NCI-H1436 treated with DMSO at 0.1 percent for 48 hours (cell line): ENCODE measurements at places on chromosomes 2 and 18.

GRCh38 chr2:239583171-239583878, 182.5 kb upstream of the HDAC4 start:
- DNase-seq: no peak

- no peak for DNase-seq
Measured at GRCh38 chr2:32534831-32535230, 93.0 kb upstream of the TTC27 start.

- no peak for DNase-seq
Measured at GRCh38 chr2:226098861-226099745, 699.6 kb downstream of the NYAP2 start.

DNA sequence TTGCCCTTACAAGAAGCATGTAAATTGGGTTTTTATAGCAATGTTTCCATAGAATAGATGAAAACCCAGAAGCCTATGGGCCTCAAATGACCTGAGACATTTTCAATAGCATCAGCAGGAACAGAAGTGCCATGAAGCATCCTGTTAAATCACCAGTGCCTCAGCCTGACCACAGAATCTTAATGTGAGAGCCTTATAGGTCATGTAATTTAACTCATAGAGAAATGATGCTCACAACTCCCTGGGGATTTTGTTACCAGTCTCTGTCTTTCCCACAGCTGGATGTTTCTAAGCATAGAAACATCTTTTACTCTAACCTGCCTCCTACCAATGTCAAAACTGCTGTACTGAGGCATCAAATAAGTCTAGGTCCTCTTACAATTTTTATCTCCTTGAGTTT, 295.8 kb upstream of the ACVR2A start:
- no peak for DNase-seq

DNA sequence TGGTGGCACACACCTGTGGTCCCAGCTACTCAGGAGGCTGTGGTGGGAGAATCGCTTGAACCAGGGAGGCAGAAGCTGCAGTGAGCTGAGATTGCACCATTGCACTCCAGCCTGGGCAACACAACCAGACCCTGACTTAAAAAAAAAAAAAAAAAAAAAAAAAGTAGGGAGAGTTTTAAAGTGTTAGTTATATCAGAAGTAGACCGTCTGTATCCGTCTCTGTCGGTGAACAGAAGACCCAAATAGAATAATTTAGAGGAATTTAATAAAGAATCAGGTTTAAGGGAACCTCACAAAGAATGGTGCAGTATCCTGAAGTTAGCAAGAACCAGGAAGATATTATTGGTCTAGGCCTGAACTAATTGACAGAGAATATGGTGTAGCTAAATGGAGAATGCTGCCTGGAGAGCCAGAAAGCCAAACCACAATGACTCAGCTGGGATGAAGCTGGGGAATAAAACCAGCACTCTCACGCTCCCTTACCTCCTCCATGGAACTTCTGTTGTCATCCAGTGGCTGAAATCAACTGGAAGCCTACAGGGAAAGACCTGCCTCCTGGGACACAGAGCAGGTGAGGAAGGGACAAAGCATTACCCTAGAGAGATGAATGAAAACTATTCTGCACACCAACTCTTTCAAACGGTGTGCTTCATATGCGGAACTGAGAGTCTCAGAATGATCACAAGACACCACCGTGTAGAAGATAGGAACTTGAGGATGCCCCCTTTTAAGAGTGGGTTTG, 39.1 kb upstream of the PLEKHM3 start:
- no peak for DNase-seq

- no peak for DNase-seq
Measured at GRCh38 chr18:59387687-59388565, 28.9 kb upstream of the LMAN1 start.

- no peak for DNase-seq
Measured at GRCh38 chr2:129004940-129005490, 686.3 kb upstream of the HS6ST1 start.
